ENCODE measurements at places on chromosomes 4 and X.

DNA sequence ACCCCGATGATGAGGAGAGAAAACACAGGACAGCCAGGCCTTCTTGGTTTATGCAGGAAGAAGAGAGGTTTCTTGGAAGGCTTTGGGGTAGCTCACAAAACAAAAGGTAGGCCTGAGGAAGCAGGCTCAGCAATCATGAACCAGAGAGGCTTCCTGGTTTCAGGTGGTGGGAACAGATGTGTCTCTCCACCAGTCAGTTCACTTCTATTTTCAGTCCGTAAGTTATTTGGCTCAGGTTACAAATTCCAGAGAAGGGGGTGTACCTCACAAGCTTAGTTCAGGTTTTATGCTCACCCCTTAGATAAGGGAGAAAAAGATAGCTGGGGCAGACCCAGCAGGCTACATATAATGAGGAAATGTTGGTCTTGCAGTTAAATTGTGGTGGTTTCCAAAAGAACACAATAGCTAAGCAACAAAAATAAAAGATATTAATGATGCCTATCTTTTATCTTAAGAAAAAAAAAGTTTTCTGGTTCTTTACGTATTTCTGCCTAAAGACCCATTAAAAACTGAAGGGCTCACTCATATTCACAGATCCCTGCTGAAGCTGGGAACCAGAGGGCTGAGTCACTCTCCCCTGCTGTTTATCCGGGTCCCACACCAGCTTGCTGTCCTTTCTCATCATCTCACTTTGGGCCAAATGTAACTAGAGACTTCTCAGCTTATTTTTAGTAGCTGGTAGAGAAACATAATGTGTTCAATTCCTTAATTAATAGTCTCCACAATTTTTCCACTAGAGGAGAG, 177.0 kb downstream of the CAMK2D start:
- DNase-seq, result no peak

GRCh38 chrX:39398963-39399261, 597.7 kb downstream of the MID1IP1 start:
- DNase-seq, result no peak

DNA sequence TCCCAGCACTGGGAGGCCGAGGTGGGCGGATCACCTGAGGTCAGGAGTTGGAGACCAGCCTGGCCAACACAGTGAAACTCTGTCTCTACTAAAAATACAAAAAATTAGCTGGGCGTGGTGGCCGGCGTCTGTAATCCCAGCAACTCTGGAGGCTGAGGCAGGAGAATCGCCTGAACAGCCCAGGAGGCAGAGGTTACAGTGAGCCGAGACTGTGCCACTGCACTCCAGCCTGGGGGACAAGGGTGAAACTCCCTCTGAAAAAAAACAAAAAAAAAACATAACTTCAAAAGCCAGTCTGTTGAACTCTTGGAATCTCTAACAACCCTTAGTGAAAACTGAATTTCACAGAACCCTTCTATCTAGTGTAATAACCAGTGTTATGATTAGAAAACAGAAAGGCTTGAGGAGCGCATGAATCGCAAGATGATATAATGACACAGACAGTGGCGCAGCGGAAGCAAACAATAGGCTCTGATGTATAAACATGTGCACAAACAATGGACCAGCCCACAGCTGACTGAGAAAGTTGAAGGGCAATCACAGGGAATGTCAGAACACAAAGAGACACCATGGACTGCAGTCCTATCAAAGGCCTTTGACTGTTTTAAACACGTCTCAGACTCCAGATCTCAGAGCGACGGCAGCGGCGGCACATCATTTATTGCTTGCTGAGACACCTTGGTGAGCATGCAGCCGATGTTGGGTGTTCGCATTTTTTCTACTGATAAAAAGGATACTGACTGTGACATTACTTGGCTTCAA, 81.6 kb downstream of the NSUN7 start:
- no peak for DNase-seq

DNA sequence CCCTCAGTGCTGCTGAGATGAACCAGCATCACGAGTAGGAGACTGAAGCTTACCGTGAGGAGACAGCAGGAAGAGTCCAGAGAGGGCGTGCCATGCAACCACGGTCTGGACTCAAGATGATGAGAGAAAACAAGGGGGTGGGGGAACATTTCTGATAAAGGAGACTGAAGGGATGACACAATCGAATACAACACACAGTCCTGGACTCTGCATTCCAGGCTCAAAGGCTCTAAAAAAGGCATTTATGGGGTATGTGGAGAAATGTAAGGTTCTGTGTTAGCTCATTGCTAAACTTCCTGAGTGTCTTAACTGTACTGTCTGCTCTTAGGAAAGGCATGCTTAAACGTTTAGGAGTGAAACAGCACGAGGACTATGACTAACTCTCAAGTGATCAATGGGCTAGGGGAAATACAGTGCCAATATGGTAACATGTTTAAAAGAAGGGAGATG, 20.6 kb upstream of the IRAK1 start:
- no peak for DNase-seq

GRCh38 chr4:141388481-141388880, 167.8 kb downstream of the ZNF330 start:
- no peak for DNase-seq
